ENCODE measurements at places on chromosomes 13 and 19.

DNA sequence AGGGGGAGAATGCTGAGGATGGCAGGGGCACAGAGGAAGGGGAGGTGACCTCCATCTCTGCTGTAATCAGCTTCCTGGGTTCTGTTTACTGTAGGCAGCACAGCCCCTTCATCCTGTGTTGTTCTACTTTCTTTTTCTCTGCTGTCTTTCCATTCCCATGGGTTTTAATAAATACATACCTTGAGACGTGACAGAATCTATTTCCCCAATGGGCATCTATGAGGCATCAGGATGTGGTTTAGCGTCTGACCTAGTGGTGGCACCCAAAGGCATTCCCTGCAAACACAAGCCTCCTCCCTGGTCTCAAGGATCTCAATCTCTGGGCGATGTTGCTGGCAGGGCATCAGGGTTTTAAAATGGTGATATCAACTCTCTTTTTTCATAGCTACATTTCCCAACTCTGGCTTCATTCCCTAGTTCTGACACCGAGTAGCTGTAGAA lies 60.8 kb downstream of the ALOX5AP start:
- DNase-seq = peak; percentile 46

GRCh38 chr13:97434397-97435201 lies 630 bp downstream of the RAP2A start:
- DNase-seq = no peak

DNA sequence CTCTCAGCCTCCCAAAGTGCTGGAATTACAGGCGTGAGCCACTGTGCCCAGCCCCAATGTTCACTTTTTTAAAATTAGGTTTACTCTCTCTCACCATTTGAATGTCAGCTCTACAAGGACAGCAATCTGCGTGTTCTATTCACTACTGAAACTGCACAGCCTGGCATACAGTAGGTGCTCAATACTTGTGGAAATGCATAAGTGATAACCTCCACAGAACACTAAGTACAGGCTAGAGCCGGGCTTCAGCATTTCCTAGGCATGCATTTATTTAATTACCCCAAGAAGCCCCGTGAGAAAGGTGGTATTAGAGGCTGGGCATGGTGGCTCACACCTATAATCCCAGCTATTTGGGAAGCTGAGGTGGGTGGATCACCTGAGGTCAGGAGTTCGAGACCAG lies 33.1 kb upstream of the TNFAIP8L1 start:
- DNase-seq = no peak

GRCh38 chr13:23639674-23640073 lies 69.5 kb downstream of the TNFRSF19 start:
- DNase-seq = no peak

DNA sequence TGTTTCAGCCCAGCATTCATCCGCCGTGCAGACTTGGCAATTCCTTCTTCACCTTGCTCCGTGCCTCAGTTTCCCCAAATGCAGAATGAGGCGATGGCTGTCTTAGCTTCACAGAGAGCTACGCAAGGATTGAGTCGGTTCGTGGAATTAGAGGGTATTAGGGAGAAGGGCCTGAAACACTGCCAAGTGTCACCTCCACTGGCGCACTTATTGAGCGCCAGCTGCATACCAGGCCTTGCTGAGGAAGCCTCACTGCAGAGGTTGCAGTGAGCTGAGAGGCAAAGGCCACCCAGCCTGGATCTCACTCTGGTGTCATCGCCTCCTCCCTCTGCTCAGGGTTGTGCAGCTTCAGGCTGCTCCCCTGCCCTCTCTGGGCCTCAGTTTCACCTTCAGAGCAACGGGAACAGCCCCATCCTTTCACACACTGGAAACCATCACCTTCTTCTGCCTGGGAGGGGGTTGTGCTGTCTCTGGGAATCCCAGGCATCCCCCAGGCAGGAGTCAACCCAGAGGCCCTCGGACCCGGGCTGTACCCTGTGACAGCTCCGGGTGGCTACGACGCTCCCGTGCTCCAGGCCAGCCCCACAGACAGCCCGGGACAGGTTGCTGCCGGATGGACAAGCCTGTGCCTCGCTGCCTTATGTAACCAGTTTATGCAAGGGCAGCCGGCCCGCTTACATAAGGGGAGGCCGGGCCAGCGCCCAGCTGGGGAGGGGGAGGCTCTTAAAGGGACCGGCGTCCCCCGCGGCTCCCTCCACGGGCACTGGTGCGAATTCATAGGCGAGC lies 31.9 kb downstream of the NFIC start:
- no peak for DNase-seq

GRCh38 chr19:16591803-16592556 lies 19.8 kb upstream of the SLC35E1 start:
- no peak for DNase-seq

- DNase-seq = no peak
Measured at GRCh38 chr19:31174948-31175347, 174.3 kb downstream of the TSHZ3 start.

GRCh38 chr13:95228130-95228529 lies 73.1 kb downstream of the ABCC4 start:
- no peak for DNase-seq

GRCh38 chr19:5567360-5567969 lies at the start of gene TINCR:
TINCR (minus strand) TSS chr19:5567953.
- DNase-seq = no peak

DNA sequence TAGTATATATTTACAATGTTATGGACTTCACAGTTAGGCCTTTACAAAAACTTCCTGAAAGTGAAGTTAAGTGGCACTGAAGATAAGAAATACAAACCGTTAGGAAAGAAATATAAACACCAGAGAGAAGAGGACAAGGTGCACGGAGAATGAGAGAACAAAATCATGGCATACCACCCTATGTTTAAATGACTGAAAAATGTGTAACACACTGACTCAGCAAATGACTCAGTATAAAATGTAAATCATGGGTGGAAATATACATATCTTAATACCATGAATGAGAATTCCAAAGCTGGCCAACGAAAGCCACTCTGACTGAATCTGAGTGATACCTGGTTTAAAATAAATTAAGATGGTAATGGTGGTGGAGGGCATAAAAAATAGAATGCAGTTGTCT lies 260.8 kb downstream of the DNAJC15 start:
- no peak for DNase-seq

GRCh38 chr19:39996218-39996810 lies 546 bp upstream of the ZNF546 start:
- DNase-seq = no peak

DNA sequence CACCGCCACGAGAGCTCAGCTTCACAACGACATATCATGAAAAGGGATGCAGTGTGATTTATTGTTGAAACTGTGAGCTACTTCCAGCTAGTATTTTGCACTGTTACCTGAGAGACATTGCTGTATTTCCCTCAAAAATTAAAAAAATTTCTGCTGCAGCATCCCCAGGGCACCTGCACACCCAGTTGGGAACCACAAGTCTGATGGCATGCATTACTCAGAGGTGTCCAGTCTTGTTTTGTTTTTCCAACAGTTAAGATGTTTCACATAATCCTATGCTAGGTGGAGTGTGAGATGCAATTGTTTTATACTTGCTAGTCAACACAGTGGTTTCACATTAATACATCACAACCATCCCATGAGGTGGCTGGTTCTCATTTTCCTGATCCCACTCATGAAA lies 285.2 kb downstream of the SHISA2 start:
- DNase-seq = no peak

- DNase-seq = no peak
Measured at GRCh38 chr19:1566392-1567115, 1.6 kb downstream of the MEX3D start.

DNA sequence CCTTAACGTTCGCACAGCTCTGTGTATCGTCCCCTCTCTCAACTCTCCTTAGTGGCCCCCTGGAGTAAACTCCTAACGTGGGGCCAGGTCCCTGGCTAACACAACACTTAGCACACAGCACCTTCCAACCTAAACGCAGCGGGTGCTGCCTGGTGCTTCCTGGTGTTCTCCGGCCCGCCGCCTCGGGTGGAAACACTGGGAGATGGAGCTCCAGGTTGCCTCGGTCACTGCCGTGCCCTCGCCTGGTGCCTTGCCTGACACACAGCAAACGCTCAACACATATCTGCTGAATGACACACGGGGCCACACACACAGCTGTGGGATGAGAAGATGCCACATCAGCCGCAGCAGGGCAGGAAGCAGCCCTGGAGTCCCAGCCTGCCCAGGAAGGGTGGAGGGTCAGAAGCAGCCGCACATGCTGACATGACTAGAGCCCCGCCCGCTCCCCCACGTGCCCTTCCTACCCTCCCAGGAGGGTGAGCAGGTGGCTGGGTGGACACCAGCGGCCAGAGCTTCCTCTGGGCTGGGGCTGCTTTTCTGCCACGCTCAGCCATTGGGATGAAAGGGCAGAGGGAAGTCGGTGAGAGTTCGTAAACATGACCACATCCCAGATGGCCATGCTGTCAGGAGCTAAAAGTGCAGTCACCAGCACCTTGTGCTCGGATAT lies 6.6 kb downstream of the PEPD start:
- DNase-seq = no peak

DNA sequence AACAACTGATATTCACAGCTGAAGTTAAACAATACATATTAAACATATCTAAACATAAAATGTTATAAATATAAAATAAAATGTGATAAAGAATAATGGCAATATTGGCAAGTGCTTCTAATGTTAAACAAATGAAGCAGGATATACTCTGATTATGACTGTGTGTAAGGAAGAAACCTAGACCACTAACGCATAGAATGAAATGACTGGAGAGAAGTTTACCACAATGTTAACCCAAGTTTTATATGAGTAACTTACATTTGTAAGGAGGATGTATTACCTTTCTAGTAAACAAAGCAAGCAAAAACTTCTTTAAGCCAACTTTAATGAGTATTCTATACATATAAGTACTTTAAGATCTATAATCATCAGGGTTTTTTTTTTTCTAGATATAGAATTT lies 43.0 kb downstream of the RB1 start:
- no peak for DNase-seq

DNA sequence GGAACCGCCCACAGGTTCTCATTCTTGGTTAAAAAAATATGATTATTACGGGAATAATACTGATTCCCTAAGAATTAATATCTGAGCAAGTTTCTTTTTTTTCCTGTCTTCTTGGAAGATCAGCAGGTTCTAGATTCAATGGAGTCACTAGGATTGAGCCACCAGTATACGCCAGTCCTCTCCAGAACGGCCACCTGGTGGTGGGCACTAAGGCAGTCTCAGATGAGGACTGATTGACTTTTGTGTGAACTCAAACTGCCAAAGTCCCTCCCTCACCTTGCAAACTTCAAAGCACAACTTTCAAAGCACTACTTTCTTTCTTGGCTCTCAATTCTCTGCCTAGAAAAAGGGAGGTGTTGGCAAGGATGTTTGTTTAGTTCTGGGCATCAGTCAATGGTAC lies 33.3 kb upstream of the ALOX5AP start:
- no peak for DNase-seq

DNA sequence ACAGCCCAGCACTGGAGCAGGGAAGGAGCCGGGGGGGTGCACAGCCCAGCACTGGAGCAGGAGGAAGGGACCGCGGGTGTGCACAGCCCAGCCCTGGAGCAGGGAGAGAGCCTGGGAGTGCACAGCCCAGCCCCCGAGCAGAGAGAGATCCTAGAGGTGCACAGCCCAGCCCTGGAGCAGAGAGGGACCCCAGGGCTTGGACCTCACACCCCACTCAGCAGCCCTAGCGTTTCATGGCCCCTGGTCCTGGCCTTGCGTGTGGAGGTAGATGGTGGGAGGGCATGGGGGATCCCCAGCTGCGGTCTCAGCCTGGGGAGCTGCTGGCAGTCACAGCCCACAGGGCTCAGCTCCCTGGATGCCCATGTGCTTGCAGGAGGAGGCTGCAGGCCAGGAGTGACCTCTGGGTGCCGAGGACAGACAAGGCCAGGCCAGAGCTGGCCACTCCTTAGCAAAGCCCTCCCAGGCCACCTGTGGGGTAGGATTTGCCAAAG lies 25.1 kb downstream of the GAS6 start:
- DNase-seq = no peak

DNA sequence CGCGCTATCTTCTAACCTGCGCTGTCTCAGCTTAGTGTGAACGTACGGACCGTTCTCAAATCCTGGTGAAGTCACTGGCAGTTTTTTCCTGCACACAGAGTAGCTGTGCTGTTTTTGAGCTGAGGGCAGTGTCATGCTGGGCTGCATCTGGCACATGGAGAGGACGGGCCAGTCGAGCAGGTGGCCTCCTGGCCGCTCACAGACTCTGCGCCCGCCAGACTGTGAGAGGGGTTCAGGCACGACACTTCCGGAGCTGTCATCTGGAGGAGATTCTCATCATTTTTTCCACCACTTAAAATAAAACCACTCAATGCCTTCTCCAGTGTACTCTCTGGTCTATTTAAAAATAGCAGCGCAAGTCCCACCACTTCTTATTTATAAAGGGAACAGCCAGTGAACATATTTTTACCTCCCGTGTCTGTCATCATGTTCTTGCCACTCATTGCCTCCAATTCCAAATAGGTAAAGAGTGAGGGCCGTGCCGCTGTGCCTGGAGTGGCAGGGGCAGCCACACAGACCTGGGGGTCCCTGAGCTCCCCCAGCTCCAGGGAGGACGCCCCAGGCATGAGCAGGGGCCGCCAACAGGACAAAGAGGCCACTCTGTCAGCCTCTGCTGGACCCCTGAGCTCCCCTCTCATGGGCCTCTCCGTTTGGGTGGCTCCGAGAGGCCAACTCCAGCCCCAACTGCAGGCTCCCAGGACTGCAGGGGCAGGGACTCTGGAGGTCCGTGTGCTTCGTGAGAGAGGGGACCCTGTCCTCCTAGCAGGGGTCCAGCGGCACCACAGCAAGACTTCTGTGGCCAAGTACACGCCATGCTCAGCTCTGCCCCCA lies 36.9 kb upstream of the GRTP1 start:
- DNase-seq = no peak

GRCh38 chr13:84417416-84417815 lies 535.1 kb upstream of the SLITRK1 start:
- no peak for DNase-seq

- DNase-seq = peak; percentile 25
Measured at GRCh38 chr19:43618921-43619261, 538 bp downstream of the ZNF428 start.

- DNase-seq = no peak
Measured at GRCh38 chr13:69580255-69580654, 527.4 kb upstream of the ATXN8OS start.

GRCh38 chr19:8138201-8138600 lies 11.2 kb downstream of the FBN3 start:
- DNase-seq = no peak

DNA sequence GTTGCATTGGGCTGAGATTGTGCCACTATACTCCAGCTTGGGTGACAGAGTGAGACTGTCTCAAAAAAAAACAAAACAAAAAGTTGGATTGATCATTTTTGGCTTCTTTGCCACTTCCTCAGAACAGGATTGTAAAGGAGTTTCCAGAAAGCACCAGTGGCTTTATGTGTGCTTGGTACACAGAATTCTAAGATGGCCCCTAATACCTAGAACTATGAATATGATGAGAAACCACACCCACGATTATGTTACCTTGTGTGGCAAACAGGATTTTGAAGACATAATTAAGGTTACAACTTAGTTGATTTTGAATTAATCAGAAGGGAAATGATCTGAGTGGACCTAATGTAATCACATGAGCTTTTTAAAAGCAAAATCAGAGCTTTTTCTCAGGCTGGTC lies 26.5 kb downstream of the CEACAM1 start:
- DNase-seq = no peak

DNA sequence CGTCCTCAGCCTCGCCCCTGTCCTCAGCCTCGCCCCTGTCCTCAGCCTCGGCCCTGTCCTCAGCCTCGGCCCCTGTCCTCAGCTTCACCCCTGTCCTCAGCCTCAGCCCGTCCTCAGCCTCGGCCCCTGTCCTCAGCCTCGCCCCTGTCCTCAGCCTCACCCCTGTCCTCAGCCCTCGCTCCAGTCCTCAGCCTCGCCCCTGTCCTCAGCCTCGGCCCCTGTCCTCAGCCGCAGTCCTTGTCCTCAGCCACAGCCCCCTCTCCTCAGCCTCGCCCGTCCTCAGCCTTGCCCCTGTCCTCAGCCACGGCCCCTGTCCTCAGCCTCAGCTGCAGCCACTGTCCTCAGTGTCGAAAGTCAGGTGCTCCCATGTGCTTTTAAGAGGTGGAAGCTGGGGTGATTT lies 10.5 kb downstream of the C13orf46 start:
- no peak for DNase-seq

Measured in Panc1 (cell line).